ENCODE measurements at places on chromosomes 7 and 10. TPM values are rescaled to one million over a fixed set of nuclear protein-coding genes. Genes with fewer than 3 reads are reported as not detected.

OGDHL gene
- total RNA-seq = 0.58 TPM

GNAT3 gene
- not detected for total RNA-seq

NKX2-3 gene
- total RNA-seq = not detected

OPN4 gene
- total RNA-seq = not detected

DYNC1I1 gene
- total RNA-seq = 1.6 TPM

DNAH11 gene
- total RNA-seq = 2.8 TPM

ST8SIA6 gene
- 3.3 TPM for total RNA-seq

HOXA7 gene
- total RNA-seq = 2.2 TPM

ASZ1 gene
- not detected for total RNA-seq

FGFBP3 gene
- total RNA-seq = 1.5 TPM

FGF8 gene
- total RNA-seq = not detected

CH25H gene
- 14.7 TPM for total RNA-seq

CPA2 gene
- total RNA-seq = not detected

VAX1 gene
- total RNA-seq = not detected

ZNF239 gene
- 4.8 TPM for total RNA-seq

TBXAS1 gene
- total RNA-seq = 103 TPM

EBLN1 gene
- not detected for total RNA-seq

TNS3 gene
- total RNA-seq = 151 TPM

TEX36 gene
- 0.26 TPM for total RNA-seq

MMP21 gene
- total RNA-seq = 0.32 TPM

TRIM74 gene
- 0.26 TPM for total RNA-seq

CUTC gene
- 28.4 TPM for total RNA-seq

MINPP1 gene
- total RNA-seq = 19.5 TPM

GPR15LG gene
- total RNA-seq = not detected

DEPP1 gene
- 33.9 TPM for total RNA-seq

HIPK2 gene
- 61.8 TPM for total RNA-seq

ADIRF gene
- 47.9 TPM for total RNA-seq

CHAT gene
- not detected for total RNA-seq

IQCE gene
- 19.3 TPM for total RNA-seq

UCMA gene
- total RNA-seq = not detected

SCART1 gene
- 1.2 TPM for total RNA-seq

FEZF1 gene
- not detected for total RNA-seq

SORBS1 gene
- total RNA-seq = 52.7 TPM
